IPS-NIHi11 (cell line): ENCODE measurements at places on chromosomes 6 and 20.

- DNase-seq: no peak
These were observed 58.4 kb downstream of the PPP1R14C start for GRCh38 chr6:150201285-150201684.

GRCh38 chr20:59667981-59668515, 63.7 kb downstream of the PHACTR3 start:
- no peak for DNase-seq

DNA sequence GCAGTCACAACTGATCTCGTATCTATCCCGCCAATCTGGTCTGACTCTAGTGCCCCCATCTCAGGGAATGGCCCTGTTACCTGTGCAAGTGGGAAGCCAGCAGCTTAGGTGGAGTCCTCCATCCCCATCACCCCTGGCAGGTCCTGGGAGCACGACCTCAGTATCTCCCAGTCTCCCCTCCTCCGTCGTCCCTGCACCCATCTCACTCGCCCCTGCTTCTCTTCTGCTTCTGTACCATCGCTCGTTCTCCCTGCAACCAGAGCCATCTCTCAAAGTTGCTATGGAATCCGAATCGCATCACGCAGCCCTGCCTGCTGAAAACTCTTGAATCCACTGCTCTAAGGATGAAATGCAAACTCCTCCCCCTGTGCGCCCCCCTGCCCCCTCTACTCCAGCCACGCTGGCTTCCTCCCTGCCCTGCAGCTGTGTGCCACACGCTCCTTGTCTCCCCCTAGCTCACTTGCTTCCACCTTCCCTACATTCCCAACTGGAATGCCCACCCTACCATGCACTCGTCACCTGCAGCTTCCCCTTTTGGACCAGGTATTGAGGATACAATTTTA, 64.0 kb upstream of the PTGIS start:
- no peak for DNase-seq

- DNase-seq: no peak
These were observed 147.9 kb upstream of the BTBD3 start for GRCh38 chr20:11769825-11770224.

DNA sequence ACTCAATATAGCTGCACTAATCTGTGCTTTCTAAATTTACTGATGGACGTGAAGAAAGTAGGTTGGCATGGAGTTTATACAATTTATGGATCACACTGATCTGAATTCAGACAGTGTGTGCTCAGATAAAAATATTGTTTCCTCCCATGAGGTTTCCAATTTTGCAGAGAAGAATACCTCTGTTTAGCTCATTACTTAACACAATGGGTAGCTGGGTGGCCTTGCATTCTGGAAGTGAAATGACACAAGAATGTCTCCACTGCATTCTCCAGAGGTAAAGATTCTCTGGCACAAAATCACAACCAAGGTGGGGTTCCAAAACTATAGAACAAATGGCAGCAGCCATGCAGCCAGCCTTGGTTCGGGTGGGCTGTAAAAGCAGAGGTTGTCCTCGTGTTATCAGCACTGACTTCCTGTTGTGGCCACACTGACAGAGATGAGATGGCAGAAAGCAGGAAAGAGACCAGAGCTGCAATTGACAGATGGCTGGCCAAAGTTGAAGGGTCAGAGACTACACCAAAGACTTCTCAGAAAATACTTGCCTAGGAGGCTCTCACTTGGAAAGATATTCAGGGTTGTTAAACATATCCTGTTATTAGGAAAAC, 50.2 kb downstream of the HDAC2 start:
- no peak for DNase-seq

GRCh38 chr6:126803769-126804168, 314.7 kb upstream of the RSPO3 start:
- DNase-seq: no peak

DNA sequence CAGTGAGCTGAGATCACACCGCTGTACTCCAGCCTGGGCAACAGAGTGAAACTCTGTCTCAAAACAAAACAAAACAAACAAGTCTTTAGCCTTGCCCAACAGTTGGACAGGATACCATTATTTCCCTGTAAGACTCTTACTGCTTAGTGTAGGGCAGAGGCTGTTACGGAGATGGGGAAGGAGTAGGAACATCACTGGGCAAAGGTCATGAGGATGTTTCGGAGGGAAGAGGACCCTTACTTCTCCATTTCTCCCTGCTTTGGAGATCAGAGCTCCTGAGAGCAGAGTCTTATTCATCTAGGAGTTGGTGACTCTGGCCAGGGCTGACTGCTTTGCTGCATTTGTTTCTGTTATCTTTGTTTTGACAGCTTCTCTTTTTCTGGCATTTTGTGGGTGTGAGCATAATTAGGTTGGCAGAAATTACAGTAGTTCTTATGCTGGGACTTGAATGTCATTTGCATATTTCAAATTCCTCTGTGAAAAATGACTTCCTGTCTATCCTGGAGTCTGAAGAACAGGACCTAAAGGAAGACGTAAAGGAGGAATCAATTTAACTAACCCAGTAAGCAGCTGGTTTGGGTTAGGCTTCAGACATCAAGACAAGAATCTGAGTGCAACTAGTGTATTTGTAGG, 89.0 kb downstream of the CDS2 start:
- DNase-seq: no peak

DNA sequence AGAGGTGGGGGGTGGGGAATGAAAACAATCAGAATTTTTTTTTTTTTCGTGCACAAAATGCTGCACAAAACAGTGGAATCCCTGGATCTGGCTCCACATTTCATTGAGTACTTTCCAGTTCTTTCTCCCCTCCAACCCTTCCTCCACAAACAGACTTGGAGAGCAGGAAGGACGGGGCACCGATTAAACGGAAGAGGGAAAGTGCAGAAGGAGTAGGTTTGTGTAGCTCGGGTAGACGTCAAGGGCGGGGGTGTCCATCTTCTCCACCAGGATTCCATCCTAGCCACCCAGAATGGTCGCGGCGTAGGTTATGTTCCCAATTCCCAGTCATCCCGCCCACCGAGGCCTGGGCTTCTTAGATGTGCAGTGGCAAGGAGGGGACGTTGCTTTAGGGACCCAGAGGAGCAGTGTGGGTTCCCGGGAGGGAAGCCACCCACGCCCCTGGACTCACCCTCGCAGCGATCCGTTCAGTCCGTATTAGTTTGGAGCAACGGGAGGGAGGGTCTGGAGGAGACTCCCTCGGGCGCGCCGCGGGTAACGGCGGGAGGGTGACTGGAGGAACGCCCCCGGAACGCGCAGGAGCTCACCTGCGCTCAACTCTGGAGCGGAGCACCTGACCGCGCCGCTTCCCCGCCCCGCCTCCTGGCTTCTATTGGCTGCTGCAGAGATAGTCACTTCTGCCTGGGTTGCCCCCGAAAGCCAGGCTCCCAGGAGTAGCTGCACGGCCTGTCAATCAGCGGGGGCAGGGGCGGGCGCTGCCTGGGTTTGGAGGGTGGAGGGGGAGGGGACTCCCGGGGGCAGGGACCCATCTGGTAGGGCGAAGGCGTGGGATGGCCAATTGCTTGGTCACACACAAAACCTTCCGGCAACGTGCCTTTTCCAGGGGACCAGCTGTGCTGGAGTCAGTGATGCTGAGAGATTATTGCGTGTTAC, at the start of gene ENPP5:
Gene ENPP5 (minus strand): TSS at position 624 of the 933 bp plus-strand sequence. CDS start 2,718 bp downstream, outside the sequence.
- DNase-seq: peak; percentile 98

DNA sequence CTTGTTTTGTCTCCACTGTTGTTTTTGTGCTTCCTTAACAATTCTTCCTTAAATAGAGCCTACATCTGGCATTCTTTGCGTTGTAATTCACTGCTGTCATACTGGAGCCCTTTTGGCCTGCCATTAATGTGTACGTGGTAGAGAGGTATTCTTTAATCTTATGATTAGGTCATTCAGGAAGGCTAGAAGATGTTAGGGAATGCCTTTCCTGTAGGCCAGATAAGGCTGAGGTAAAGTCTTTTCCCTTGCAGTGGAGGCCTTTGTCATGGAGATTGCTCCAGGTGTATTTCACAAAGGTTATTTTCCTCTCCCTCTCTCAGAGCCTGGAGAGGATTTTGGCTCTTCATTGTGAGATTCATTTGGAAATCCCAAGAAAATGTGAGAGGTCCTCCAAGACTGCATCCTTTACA, 146.9 kb downstream of the FUT9 start:
- peak; percentile 57 for DNase-seq

DNA sequence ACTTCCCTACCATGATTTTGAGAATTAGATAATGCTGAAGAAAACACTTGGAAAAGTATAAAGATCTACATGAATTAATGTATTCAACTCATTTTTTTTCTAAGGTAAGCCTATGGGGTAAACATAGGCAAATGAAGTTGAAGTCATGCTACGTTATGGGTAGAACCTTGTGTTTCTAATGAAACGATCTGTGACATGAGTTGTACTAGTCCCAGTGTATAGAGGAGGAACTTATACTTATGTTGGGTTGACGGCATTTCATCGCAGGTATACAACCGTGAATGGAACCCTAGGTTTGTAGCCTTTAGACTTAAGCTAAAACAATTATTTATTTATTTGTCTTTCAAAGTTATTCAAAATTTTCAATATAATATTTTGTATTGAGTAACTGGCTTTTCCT, 2.6 kb downstream of the SLC35F1 start:
- no peak for DNase-seq

GRCh38 chr6:11179088-11179418, 53.4 kb downstream of the NEDD9 start:
- no peak for DNase-seq

DNA sequence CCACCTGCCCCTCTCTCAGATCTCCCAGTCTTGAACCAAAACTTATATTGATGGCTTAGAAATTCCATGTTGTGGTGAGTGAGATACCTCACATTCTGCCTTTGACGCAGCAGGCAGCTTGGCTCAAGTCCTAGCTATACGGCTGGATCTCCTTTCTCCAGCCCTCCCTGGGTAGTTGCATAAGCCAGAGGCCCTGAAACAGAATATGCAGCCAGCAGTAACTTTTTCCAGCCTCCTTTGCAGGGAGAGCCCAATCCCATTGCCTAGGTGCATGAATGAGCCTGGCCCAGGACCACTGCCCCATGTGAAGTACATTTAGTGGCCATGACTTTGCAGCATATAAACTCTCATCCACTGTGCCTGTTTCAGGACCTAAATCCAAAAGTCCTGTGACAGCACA, 202.2 kb upstream of the CDYL start:
- no peak for DNase-seq

DNA sequence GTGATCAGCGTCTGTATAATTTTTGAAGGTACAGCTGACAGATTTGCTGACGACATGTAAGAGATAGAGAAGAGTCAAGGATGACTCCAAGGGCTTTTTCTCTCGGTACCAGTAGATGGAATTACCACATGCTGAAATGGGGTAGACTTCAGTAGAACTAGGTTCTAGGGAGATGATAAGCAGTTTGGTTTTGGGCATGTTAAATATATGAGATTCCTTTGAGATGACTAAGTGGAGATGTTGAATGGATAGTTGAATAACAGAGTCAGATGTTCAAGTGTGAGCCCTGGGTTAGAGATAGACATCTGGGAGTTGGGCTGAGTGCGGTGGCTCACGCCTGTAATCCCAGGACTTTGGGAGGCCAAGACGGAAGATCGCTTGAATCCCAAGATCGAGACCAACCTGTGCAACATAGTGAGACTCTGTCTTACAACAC, 50.0 kb downstream of the PHF20 start:
- DNase-seq: no peak

DNA sequence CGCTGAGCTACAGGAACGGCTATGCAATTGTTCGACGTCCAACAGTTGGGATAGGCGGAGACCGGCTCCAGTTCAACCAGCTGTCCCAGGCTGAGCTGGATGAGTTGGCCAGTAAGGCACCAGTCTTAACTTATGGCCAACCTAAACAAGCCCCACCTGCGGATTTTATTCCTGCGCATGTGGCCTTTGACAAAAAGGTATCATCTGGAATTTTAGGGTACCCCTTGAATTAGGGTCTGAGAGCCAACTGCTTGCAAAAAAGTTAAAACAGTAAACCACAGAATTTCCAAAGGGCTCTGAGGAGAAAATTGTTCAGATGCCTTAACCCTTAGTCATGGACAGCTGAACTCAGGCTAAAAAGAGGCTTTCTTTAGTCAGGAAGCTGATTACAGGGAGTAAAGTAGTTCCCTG, 3.8 kb downstream of the EFHC1 start:
- no peak for DNase-seq

DNA sequence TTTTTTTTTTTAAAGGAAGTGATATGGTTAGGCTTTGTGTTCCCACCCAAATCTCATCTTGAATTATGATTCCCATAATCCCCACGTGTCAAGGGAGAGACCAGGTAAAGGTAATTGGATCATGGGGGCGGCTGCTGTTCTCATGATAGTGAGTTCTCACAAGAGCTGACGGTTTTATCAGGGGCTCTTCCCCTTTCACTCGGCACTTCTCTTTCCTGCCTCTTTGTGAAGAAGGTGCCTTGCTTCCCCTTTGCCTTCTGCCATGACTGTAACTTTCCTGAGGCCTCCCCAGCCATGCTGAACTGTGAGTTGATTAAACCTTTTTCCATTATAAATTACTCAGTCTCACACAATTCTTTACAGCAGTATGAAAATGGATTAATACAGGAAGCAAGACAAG, 64.3 kb downstream of the ZFP64 start:
- no peak for DNase-seq

DNA sequence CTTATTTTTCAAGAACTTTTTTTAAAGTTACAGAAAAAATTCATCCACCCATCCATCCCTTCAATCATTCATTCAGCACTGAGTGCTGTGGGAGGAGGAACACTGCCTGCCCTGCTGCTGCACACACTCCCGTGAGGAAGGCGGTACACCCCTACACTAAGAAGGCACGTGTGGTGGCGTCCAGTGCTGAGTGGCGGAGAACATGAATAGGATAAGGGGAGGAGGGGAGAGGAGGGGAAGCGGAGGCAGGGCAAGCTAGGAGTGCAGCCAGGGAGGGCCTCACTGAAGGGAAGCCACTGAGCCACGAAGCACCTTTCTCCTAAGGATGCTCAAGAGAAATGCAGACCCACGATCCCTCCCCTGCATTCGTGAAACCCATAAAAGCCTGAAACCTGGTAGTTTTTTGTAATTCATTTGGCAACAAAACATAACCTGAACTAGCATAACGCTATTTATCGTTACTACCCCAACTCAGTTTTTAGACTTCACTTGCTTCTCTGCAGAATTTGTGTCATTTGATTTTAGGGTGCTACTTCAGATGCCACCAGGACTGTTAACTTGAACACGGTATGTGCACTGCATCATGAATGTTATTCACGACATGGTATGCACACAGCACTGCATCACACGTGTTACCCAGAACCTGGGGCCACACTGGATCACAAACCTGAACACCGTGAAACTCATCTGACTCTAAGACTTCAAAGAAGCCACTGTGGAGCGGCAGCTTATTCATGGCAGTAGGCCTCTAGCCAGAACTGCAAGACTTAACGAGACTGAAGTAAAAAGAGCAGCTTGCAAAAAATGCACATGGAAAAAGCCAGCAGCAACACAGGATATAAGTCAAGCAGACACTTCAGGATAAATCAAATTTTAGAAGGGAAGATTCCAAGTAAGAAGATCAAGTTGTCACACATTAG, 3.5 kb downstream of the RNASET2 start:
- no peak for DNase-seq

DNA sequence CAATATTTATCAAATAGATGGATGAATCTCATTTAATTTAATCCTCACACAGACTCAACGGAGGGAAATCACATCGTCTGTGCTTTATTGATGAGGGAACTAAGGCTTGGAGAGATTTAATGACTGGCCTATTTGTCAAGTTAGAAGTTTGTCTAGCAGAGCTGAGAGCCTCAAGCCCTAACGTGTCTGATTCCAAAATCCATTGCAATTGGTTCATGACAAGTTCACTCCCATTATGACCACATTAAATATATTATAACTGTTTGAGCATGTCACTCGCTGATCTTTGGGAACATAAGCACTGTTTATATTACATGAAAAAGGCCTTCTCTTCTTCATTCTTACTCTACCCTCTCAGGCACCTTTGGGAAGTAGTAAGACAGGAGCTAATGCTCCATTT, 89.4 kb upstream of the SIRPA start:
- DNase-seq: no peak

- no peak for DNase-seq
These were observed 62.9 kb upstream of the ADGRG6 start for GRCh38 chr6:142238881-142239280.
